ENCODE measurements at places on chromosomes 3 and 15.

- DNase-seq = no peak
Observed at GRCh38 chr3:33360136-33360825, 79.9 kb downstream of the UBP1 start.

- DNase-seq = no peak
Observed at GRCh38 chr3:4589475-4590097, 96.4 kb downstream of the ITPR1 start.

DNA sequence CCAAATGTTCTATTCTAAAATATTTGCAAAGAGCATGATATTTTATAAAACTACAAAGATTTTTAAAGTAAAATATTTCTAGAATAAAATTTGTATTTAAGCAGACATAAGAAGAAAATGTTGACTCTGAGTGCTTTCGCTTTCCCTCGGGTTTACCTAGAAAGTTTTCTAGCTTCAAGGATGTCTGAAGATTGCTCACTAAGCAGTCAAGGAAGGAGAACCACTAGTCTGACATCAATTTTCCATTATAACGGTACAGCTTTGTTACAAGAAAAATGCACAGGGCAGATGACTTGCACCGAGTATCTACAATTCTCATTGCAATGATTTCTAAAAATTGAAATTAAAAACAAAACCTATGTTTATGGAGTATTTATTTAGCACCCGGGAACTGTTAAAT, 14.2 kb downstream of the GPR15 start:
- DNase-seq = no peak

GRCh38 chr15:55270291-55270690, 19.3 kb downstream of the RAB27A start:
- no peak for DNase-seq
